ENCODE measurements at places on chromosomes 4 and X.
A peak's percentile ranks its signal among the peaks of the same experiment; 100 is the strongest.

GRCh38 chr4:182862921-182863320, 54.3 kb downstream of the DCTD start:
- no peak for DNase-seq

DNA sequence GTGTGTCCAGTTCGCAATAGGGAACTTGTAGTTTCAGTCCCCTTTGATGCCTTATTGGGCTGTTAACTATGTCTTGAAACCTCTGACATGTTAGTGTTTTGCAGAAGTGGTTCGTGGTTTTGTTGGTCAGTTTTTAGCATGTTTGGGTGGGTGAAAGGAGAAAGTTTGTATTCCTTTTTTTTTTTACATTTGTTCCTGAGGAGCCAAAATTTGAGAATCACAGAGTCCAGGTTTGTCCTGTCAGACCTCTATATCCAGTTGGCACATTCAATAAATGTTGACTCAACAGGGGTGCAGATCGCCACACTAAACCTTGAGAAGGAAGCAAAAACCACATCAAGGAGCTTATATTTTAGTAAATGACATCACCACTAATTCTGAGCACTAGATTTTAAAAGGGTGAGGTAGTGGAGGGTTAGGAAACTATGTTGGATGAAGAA, 26.2 kb downstream of the DLG3 start:
- no peak for DNase-seq

DNA sequence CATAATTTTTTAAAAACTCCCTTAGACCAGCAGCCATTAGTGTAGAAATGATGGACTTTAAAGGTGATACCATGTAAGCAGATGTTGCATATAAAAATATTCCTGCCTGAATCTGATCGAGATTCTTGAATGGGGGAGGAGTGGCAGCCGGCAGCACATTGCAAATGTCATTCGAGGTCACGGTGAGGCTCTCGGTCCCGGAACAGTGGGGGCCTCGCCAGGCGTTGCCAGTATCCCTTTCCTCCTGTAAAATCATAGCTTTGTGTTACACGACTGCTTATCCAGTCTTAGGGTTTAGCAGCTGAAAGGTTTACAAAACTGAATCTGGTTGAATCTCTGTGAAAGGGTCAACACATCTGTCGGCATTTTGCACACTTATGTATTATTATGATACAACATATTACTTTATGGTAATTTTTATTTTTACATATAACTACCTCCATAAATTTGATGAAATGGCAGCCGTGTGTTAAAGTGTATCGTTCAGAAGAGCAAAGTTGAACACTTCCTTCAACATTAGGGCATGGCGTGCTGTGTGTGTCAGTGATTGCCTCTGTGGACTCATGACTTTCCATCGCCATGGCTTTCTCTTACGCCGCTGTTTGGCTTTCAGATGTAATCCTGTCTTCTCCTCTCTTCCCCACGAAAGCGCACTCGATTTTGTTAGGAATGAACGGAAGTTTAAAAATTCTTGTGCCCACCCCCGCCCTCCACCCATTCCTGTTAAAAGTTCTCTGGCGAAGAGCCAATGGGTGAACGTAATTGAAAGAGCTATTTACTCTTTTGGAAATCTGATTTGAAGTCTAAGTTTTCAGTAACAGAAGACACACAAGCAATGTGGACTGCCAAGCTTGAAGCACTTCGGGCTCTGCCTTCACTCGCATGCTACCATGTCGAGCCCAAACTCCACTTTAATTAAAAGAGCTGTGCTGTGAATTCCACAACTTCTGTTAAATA, 114.8 kb downstream of the STOX2 start:
- DNase-seq: no peak

DNA sequence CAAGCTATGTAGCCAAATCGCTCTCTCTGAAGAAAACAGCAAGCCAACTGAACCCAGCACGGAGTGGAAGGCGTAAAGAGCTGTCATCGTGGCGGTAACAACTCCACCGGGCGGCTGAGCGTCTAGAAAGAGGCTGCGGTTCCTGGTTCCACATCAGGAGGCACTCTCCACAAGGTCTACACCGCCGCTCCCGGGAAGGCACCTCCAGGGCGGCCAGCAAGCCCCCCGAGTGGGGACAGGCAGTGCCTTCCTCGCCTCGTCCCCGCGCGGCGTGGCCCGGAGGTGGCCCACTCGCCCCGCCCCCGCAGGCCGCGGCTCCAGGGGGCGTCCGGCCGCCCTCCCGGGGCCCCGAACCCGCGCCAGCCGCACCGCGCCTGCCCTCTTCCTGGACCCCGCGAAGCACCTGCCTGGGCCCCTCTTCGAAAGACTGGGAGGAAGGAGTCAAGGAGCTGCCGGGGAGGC, 755 bp downstream of the KLHL8 start:
- peak; percentile 71 for DNase-seq

- no peak for DNase-seq
Measured at GRCh38 chr4:170674176-170674575, 584.4 kb upstream of the AADAT start.

GRCh38 chr4:78551420-78552351, at the start of gene ANXA3:
Gene ANXA3 (plus strand): TSS chr4:78551770. CDS start chr4:78554474, 2,704 bp downstream.
- peak; percentile 72 for DNase-seq

GRCh38 chrX:48854898-48855297, 19.5 kb upstream of the PCSK1N start:
- DNase-seq: no peak

DNA sequence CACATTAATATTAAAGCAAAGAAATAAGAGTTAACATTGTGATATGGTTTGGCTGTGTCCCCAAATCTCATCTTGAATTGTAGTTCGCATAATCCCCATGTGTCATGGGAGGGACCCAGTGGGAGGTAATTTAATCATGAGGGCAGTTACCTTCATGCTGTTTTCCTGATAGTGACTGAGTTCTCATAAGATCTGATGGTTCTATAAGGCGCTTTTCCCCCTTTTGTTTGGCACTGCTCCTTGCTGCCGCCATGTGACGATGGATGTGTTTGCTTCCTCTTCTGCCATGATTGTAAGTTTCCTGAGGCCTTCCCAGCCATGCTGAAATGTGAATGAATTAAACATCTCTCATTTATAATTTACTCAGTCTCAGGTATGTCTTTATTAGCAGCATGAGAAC, 153.8 kb upstream of the GALNT7 start:
- DNase-seq: no peak

DNA sequence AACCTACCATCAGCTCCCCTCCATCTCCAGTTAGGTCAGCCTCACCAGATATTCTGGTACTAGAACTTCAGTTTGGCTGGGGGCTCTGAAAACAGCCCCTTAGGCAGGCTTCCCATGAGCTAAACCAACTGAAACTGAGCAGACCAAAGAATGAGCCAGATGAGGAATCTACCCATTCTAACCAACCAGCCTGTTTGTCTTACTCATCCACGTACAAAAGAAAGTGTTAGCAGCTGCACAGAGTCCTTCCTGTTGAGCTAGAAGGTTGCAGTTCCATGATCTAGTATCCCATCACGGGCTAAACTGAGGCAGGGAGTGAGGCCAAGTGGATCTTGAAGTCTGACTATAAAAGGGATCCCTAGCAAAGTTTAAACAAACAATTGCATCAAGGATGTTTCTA, 17.5 kb downstream of the MAGEA9B start:
- DNase-seq: no peak

DNA sequence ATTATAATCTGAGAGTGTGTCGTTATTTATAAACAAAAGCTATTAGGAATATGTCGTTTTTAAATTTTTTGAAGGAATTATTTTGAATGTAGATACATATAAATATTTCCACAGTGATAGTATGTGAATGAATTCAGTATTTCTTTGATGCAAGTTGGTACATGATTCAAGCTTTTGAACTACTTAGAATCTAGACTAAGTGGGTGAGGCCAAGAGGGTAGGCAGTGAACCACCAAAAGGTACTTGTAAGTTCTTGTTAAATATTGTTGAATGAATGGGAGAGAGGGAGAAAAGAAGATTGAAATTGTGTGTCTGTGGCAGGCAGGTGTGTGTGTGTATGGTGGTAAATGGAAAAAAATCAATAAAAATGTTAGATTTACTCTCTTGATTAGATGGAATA, 69.6 kb downstream of the ARFIP1 start:
- no peak for DNase-seq
